ENCODE measurements at places on chromosomes 6 and 20. TPM values are rescaled to one million over a fixed set of nuclear protein-coding genes. Genes with fewer than 3 reads are reported as not detected.
A peak's percentile ranks its signal among the peaks of the same experiment; 100 is the strongest.

GRCh38 chr20:17533396-17533795, 2.2 kb upstream of the BFSP1 start:
- DNase-seq, result no peak

DNA sequence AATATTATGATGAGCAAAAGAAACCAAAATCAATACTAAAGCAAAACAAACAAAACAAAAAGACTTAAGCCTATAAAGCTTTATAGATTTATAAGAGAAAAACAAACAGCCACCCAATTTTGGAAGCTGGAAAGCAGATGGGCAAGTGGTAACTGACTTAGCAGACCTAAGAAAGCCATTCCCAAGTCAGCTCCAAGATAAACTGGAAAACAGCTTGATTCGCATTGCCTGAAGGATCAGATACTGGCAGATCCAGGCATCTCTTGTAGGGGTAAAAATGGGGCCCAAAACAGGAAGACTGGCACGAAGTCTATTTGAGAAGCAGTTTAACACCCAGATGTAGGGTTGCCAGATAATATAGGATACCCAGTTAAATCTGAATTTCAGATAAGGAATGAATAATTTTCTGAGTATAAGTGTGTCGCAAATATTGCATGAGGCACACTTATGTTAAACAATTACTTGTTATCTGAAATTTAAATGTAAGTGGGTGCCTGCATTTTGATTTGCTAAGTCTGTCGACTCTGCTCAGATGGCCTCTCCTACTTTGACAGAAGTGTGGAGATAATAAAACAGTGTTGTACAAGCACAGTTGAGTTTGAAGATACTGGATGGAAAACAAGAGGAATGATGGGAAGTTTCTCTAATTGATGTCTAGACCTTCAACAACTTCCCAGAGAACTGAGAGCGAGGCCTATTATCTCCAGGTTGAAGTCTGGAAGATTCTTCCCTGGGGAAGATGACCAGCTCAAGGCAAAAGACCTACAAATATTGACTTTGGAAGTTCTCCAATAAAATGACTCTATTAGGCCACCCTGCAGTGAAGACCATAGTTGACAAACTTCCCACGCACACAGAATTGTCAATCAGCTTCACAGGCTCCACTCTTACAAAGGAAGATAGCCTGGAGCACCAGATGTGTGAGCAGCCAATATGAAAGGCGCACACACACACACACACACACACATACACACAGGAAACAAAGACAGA, 113.4 kb downstream of the FAM50B start:
- DNase-seq, result no peak

DNA sequence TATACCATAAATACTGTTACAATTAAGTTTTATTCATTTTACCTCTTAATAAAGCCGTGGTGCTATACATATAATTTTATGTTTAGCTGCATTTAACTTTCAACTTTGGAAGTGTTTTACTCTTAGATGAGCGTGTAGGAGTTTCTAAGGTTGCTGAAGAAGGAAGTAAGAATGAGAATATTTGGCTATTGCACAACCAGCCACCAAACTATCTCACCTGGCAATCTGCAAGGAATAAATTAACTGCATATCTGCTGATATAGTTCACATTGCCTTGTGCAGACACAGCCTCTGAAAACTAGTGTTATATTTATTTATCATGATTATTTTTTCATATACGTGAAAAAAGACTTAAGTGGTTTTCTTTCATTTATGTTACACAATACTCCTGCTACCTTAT, 230.4 kb downstream of the PLCB1 start:
- no peak for DNase-seq

- DNase-seq, result no peak
These were observed 61.6 kb downstream of the TTI1 start for GRCh38 chr20:37971561-37972127.

GRCh38 chr20:10448270-10449156, 13.4 kb downstream of the SLX4IP start:
- no peak for DNase-seq

GRCh38 chr20:3454831-3455230, 16.0 kb upstream of the ATRN start:
- no peak for DNase-seq

PPP1R16B gene
- polyA plus RNA-seq, result 7.3 TPM

TFAP2C gene
- polyA plus RNA-seq, result 0.87 TPM

DNA sequence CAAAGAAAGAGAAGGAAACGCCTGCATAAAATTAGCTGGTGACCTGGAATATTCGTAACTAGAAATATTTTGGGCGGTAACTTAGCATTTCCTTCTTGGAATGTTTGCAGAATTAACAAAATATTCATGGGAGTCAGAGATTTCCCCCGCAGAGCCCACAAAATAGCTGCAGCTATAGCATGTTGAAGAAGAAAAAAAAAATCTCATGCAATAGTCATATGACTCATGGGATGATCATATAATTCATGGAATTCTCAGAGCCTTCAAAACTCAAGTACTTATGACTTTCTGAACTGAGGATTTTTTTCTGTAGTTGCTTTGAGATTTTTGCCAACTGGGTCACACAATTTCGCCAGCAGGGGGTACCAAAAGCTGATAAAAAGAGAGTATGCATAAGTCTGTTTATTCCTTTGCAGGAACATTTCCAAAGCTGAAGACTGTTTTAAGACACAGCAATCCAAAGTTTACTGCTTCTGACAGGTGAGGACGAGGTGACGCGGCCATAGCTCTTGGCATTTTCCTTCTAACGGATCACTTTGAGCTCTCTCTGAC, 586.0 kb upstream of the CHD6 start:
- peak; percentile 35 for DNase-seq

ZFP64 gene
- polyA plus RNA-seq, result 21.0 TPM

DNA sequence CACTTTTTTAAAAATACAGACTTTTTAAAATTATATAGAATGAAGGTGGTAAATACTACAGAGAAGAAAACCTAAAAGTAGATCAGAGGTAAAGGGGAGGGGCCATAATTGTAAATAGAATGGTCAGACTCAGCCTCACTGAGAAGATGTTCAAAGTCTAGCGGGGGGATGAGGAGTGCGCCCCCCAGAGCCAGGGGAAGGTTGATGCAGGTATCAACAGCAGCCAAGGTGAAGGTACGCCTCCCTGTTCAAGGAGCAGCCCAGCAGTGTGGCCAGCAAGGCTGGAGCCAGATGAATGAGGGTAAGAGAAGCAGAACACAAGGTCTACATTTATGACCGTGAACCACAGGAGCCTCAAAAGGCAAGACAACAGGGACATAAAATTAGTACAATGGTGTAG, 204.1 kb downstream of the PTPRT start:
- DNase-seq, result no peak

GRCh38 chr6:73984571-73985210, 288.7 kb downstream of the CD109 start:
- DNase-seq, result no peak

CGAS gene
- polyA plus RNA-seq, result 3.1 TPM

GRCh38 chr6:2055911-2056310, 189.5 kb downstream of the GMDS start:
- no peak for DNase-seq

- peak; percentile 63 for DNase-seq
These were observed 22.2 kb downstream of the AHI1 start for GRCh38 chr6:135475292-135475886.

- no peak for DNase-seq
These were observed 589 bp downstream of the RNF5 start for GRCh38 chr6:32178547-32179440.

GRCh38 chr6:17202526-17202925, 78.6 kb upstream of the RBM24 start:
- no peak for DNase-seq

DNA sequence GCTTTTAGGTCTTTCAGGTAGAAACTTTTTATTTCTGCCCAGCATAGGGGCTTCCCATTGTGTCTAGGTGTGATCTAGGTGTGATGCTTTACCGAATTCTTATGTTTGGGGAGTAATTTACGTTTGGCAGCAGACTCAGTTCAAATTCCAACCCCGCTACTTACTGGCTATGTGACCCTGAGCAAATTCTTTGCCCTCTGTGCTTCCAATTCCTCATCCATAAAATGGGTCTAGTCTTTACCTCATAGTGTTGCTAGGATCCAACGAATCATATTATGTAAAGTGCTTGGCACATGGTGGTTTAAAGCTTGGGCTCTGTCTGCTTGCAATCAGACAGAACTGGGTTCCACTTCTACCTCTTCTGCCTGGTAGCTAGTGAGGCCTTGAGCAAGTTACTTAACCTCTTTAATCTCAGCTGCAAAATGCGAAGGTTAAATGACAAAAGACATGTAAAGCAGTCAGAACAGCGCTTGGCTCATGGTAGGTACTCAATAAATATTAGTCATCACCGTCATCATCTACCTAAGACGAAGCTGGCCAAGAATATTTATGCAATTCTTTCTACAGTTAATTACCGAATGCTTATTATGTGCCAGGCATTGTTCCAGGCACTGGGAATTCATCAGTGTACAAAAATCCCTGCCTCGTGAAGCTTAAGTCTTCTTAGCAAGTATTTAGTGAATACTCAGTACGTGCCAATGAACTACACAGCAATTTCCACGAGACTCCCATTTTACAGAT, 1.0 kb downstream of the NSFL1C start:
- no peak for DNase-seq

- DNase-seq, result no peak
These were observed 83.1 kb upstream of the PTPN1 start for GRCh38 chr20:50426866-50427718.

TGM3 gene
- polyA plus RNA-seq, result 0.57 TPM

Data from renal pelvis (tissue), 12 donors.